ENCODE measurements at places on chromosomes 3 and 15. TPM values are rescaled to one million over a fixed set of nuclear protein-coding genes. Genes with fewer than 3 reads are reported as not detected.

DNA sequence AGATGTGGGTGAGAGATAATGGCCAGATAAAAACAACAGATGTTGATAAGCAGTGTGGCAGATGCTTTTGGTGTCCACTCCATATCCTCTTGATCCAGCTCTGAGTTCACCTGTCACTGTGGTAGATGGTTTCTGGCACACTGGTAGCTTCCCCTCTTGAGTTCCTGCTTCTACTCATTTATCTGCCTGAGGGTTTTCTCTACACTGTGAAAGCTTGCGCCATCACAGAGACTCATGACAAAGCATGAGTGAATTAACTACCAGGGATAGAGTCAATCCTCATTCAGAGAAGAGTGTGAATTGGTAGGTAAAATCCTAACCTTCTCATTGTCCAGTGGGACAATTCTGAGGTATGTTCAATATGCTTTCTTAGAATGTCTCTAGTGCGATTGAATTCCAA is 50.0 kb upstream of the ARHGEF26 start:
- DNase-seq = no peak

DNA sequence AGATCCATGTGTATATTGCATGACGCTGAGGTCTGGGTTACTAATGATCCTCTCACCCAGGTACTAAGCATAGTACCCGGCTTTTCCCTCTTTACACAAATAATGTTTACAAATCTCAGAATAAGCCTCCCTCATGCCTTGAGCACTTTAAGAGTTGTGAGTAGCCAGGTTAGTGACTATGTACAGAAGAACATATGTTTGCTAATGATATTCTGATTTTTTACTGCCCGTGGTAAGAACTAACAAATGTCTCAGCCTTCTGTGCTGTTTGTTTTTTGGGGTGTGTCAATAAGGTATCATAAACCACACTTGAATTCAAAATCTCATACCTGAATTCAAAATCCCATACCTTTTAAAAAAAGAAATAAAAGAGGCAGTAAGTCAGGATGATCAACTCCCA is 59.5 kb downstream of the ABCC5 start:
- DNase-seq = no peak

- no peak for DNase-seq
Observed at GRCh38 chr3:188392076-188392475, 238.1 kb downstream of the LPP start.

- DNase-seq = peak; percentile 82
Observed at GRCh38 chr15:40793216-40793989, 13.5 kb upstream of the ZFYVE19 start.

DNA sequence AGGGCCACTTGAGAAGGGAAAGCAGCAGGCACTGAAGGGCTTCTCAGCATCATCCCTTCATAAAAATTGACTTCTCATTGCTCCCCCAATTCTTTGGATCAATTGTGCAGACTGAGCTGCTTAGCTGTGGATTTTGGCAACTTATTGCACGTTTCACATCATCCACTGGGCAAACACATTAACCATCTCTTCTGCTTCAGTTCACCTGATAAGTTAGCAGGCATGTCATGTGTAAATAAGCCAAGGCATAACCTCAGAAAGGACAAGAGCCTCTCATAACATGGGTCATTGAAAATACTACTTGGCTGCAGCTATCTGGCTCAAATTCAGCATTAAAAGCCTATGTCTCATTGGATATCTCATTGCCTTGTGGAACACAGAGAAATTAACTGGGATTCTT is 366.5 kb downstream of the LRRC3B start:
- no peak for DNase-seq

DNA sequence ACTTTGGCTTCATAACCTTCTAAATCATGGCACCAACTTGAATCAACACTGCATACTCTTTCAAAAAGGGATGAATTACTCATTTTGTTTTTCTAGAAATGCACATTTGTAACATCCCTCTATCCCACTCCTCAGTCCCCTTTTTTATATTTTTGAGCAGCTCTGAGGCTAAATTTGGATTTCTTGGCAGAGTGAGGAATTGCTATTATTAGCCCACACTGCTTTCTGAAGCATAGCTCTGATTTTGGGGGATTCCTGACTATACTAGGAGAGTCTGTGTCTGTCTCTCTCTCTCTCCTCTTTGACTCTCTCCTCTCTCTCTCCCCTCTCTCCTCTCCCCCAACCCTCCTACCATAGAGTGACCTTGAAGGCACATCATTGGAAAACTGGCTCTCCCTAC is 76.6 kb downstream of the RBPMS2 start:
- no peak for DNase-seq

DNA sequence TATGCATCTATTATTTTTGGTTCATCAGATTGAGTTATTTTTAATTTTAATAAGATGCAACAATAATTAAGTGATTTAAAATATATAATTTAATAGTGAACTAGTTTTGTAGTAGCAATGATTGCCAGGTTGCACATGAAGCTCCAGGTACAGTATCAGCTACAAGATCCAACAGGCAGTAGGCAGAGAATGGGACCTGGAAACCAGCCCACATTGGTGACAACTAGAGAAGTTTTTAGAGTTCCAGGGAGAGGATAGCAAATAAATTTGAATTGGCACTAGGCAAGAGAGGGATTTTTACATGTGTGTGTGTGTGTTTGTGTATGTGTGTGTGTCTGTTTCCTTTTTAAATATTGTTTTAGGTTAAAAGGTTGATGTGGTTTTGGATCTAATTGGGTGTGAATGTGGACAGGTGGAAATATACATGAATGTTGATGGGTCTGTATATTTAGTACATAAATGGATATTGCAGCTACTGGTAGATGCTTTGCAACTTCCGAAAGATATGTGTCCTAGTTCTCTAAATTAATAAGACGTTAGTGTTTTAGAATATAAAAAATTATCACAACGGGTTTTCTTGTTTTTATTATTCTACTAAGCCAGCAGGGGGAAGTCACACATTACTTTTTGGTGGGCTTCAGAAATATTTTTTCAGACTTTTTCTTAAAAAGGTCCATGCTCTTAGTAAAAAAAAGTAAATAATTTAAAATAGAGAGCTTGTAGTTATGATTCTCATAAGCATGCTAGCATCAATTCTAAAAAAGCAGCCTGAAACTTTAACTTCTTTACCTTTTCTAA is 110.1 kb upstream of the GBE1 start:
- DNase-seq = no peak

GRCh38 chr3:194556086-194557056 is 69.6 kb upstream of the ATP13A3 start:
- no peak for DNase-seq

DNA sequence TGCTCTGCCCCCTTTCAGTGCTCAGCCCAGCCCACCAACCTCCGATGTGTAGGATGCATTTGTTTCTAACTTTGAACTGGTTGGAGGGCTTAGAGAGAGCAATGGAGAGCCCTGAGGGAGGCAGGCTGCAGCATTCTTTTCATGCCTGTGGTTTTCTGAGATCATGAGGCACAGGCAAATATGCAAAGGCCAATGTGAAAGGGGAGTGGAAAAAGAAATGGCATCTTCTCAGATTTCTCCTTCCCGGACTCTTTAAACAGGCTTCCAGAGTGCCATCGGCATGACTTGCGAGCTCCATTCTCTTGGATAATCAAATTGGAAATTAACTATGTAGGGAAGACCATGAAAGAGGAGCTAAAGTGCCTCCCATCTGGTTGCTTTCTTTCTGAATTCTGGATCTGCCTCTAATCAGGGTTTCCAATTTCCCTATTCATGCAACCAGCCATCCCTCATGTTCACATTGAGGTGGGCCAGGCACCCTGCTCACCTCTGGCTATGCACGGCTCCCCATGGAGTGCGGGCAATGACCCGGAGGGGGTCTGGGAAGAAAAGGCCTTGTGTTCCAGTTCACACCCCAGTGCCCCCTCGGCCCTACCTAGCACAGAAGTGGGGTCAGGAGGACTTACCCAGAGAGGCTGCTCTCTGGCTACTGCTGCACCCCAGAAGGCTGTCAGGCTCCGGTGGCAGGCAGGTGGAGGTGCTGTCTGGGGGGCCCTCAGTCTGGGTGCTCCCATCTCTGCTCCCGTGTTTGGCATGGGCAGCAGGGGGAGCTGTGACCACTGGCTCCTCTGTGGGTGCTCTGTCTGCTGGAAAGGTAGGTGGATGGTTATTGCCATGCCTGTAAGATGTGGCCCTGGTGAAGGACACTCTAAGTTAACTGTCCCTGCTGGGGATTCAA is 16.1 kb downstream of the AMOTL2 start:
- DNase-seq = peak; percentile 61

MKRN2OS gene
- not detected for total RNA-seq

DNA sequence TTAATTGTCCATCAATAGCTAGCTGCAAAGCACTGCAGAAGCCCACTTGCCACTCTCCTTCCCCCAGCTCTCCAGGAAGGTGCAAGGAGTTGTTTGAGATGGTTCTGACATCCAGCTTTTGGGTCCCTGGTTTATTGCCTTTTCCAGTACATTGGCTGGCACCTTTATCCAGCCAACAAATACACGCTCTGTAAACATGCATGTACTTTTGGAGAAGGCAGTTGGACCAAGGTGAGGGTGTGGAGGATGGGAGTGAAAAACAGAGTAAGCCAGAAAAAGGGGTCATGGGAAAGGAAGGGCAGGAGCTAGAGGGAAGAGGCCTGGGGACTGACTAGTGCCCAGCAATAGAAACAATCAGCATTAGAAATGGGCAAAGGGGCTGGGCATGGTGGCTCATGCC is 102.7 kb downstream of the CGNL1 start:
- no peak for DNase-seq

MCF2L2 gene
- 1.2 TPM for total RNA-seq

DNA sequence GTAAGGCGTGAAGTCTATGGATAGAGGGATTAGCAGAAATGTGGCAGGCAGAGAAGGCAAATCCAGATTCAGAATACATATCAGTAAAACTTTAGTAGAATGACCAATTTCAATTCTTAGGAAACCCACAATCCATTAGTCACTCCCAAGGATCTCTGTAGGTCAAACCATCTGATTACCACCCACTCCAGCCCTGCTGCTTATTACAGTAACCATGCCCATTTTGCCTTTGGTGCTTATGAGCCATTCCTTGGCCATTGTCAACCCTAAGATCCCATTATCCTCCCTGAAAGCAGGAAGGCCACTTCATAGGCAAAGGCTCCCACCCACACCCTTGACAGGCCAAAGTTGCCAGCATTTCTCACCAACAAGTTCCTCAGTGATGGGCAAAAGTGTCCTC is 5.1 kb upstream of the KLHL40 start:
- DNase-seq = no peak

ADGRG7 gene
- total RNA-seq = not detected

- no peak for DNase-seq
Observed at GRCh38 chr3:40876496-40876895, 322.8 kb upstream of the CTNNB1 start.

DNA sequence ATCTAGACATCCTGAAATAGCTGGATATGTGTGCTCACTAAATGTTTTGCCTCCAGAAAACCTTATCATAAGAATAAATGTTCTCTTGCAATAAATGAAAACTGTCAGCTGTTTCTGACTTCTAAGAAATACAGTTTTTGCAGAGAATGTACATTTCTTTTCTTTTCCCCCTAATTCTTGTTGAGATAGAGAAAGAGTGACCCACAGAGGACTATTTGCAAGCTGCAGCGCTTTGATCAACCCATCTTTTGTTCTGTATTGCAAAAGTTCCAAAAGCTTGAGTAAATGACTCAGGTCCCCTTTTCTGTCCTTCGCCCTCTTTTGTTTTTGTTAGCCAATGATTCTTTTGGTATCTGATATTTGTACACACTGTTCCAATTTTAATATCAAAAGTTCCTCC is 141.9 kb downstream of the BBX start:
- DNase-seq = no peak

DNA sequence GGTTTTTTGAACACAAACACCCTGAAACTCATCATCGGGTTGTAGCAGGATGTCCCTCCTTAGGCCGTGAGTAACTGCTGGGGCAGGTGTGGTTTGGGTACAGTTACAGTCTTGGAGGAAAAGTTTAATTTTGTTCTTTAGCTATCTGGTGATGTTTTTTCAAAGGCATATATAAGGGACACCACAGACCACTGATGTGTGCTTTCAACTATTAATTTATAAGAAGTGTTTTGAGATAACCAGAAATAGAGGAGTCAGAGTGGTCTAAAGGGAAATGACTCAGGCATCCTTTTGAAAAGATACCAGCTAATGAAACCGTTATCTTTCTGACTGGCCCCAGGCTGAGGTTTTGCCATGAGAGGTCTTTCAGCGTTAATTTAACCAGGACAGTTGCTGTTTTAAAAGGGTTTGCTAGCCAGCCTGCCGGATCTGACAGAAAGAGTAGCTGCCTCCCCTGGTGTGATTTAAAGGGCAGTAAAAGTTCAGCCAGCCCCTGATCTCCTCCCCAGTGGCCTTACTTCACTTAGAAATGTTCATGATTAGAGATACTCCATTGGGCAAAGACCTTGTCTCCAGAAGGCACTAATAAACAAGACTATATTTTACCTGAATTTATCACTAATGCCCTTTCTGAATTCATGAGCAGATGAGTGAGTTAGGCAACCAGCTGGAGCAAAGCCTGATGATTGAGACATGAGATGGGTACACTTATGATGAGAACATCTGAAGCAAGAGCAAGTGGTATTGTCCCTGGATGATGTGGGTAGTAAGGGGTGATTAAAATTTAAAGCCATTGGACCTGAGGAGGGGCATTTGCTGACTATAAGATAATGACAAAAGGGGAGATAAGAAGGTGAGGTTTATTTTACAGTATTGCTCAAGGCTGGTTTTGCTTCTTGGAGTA is 482.5 kb upstream of the TBL1XR1 start:
- DNase-seq = no peak

DNA sequence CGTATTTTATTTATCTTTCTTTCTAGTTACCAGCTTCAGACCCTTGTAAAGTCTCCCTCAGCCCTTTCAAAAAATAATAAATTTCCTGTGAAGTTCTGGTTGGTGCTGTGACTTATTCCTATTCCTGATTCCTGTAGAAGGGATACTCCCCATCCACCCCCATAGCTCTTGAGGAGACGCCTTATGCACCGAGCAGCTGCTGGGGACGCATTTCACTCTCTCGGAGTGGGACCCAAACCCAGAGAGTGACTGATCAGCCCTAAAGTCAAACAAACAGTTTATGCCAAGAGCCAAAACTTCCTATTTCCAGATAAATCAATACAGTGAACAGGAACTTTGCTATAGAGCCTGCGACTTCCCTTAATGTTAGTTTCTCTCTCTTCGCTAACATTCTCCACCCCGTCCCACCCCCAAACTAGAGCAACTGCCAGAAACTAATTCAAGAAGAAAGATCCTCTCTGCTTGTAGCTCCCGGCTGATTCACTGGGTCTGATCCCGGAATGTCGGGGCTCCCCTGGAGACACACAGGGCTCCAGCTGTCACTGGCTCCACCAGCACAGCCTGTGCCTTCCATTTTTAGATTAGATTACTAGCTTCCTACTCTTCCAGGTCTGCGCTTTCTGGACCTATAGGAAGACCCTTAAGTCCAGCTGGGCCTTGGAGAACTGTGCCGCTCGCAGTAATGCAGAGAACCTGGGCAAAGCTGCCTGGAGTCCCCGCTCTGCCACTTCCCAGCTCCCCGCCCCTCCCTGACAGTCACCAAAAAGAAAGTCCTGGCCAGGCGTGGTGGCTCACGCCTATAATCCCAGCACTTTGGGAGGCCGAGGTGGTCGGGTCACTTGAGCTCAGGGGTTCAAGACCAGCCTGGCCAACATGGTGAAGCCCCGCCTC is 45.2 kb downstream of the KLHL25 start:
- DNase-seq = no peak

PPP1R14D gene
- not detected for total RNA-seq

- peak; percentile 50 for DNase-seq
Observed at GRCh38 chr3:106120356-106120755, 251.5 kb upstream of the CBLB start.

IGSF10 gene
- 0.15 TPM for total RNA-seq

GRCh38 chr3:13571831-13572750 is 23.2 kb downstream of the FBLN2 start:
- no peak for DNase-seq

- no peak for DNase-seq
Observed at GRCh38 chr15:65888981-65889380, 19.7 kb downstream of the RAB11A start.

PFN2 gene
- total RNA-seq = 197 TPM

HYKK gene
- 6.6 TPM for total RNA-seq

Measured in NCI-H460 (cell line).